Esophagus squamous epithelium (tissue), 5 donors: ENCODE measurements at places on chromosomes 4 and X. TPM values are rescaled to one million over a fixed set of nuclear protein-coding genes. Genes with fewer than 3 reads are reported as not detected.

- H3K27ac ChIP-seq: no peak overlapping the region
- H3K36me3 ChIP-seq: no peaks in the 10 kb centered on the region
- no peaks in the 10 kb centered on the region for H3K4me1 ChIP-seq
- H3K27me3 ChIP-seq: no peaks in the 10 kb centered on the region
Measured at GRCh38 chrX:104018126-104018525, 4.6 kb upstream of the H2BW1 start.

GRCh38 chr4:161629694-161630441 lies 533.9 kb downstream of the FSTL5 start:
- no peak for DNase-seq
- H3K36me3 ChIP-seq: no peaks in the 10 kb centered on the region
- H3K4me1 ChIP-seq: no peaks in the 10 kb centered on the region
- H3K4me3 ChIP-seq: no peak overlapping the region

DNA sequence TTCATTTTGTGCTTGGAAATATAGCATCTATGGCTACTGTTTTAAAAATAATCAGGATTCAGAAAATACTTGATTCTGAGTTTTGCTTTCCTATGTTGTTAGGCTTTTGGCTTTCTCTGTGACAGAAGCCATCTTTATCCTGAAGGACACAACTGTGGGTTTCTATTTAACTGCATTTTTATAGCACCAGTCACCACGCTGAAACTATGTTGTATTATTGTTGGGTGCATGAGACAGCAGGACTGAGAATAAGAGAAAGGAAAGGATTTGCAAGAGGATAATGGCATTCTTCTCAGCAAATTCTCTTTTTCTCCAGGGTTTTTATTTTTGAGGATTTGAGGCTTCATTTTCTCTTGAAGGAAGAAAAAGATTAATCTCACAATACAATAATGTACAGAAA lies 10.1 kb upstream of the NEUROG2 start:
- no peaks in the 10 kb centered on the region for H3K36me3 ChIP-seq
- no peak for DNase-seq
- no peaks in the 10 kb centered on the region for H3K4me1 ChIP-seq
- no peak overlapping the region for H3K27ac ChIP-seq
- H3K27me3 ChIP-seq: peaks cover 28% of the 10 kb centered on the region
- no peak overlapping the region for H3K4me3 ChIP-seq

DNA sequence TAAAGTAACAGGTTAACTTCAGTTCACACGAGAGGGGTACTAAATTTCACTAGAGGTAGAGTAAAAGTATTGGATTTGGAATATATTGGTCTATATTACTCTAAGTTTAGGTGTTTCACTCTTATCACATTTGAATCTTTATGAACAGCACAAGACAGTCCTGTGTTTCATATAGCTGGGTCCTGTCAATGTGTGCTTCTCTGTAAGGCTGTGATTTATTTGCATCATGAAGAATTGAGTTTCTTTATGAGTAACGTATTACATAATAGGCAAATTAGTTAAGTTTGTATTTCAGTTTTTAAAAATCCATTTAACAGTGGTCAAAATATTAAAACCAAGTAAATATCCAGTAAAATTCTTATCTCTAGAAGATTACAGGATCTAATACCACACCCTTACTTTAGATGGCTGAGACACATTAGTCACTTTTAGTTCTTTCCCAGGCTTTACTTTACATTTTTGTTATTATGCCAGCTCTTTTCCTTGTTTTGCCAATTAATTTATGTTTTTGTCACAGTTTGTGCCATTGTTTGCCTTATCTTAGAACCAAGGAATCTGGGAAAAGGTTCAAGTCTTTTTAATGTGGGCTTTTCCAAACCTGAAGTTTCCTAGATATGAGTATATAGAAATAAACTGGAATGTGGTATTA lies 32.1 kb downstream of the NUDT6 start:
- no peak overlapping the region for H3K27ac ChIP-seq
- no peaks in the 10 kb centered on the region for H3K36me3 ChIP-seq
- no peak for DNase-seq
- H3K4me1 ChIP-seq: peaks cover 8% of the 10 kb centered on the region
- H3K4me3 ChIP-seq: no peak overlapping the region
- no peaks in the 10 kb centered on the region for H3K27me3 ChIP-seq

- H3K27ac ChIP-seq: no peak overlapping the region
- no peak overlapping the region for H3K4me3 ChIP-seq
- no peaks in the 10 kb centered on the region for H3K27me3 ChIP-seq
- H3K4me1 ChIP-seq: peaks cover 8% of the 10 kb centered on the region
- DNase-seq: no peak
- no peaks in the 10 kb centered on the region for H3K36me3 ChIP-seq
Measured at GRCh38 chr4:98522636-98523395, 135.6 kb downstream of the TSPAN5 start.

- H3K27me3 ChIP-seq: peaks cover 6% of the 10 kb centered on the region
- no peak overlapping the region for H3K27ac ChIP-seq
- no peak overlapping the region for H3K4me3 ChIP-seq
- H3K36me3 ChIP-seq: no peaks in the 10 kb centered on the region
- DNase-seq: no peak
Measured at GRCh38 chrX:21438792-21439191, 64.6 kb downstream of the CNKSR2 start.

- no peak for DNase-seq
- H3K4me1 ChIP-seq: no peaks in the 10 kb centered on the region
- no peaks in the 10 kb centered on the region for H3K27me3 ChIP-seq
- H3K27ac ChIP-seq: no peak overlapping the region
- H3K4me3 ChIP-seq: no peak overlapping the region
- H3K36me3 ChIP-seq: no peaks in the 10 kb centered on the region
Measured at GRCh38 chr4:123954220-123954619, 557.6 kb downstream of the SPRY1 start.

GRCh38 chr4:146976145-146976544 lies 30.5 kb upstream of the TTC29 start:
- H3K36me3 ChIP-seq: no peaks in the 10 kb centered on the region
- H3K27ac ChIP-seq: no peak overlapping the region
- H3K4me3 ChIP-seq: no peak overlapping the region
- no peaks in the 10 kb centered on the region for H3K4me1 ChIP-seq
- H3K27me3 ChIP-seq: peaks cover 2% of the 10 kb centered on the region
- DNase-seq: no peak

CXCL9 gene
- total RNA-seq: not detected
